Mesenchymal stem cell (in vitro differentiated cells and primary cell): ENCODE measurements at places on chromosomes 3 and 15.
A peak's percentile ranks its signal among the peaks of the same experiment; 100 is the strongest.

DNA sequence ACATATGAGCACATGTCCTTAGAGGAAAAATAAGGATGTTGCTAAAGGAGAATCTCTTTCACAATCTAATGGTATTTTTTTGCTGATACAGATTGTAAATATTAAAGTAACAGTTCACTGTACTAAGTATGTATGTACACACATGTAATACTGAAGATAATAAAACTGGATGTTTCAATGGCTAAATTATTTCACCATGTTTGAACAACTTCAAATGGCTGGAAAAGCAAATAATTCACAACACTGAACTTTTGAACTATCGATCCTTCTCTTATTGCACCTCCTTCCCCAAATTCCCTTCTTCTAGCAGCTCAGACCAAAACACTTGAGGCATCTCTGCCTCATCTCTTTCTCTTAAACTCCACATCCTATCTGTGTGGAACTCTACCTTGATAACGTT is 149.5 kb downstream of the EPHA3 start:
- H3K27me3 ChIP-seq, result no peaks in the 10 kb centered on the region
- no peak overlapping the region for H3K4me3 ChIP-seq
- DNase-seq, result no peak
- H3K36me3 ChIP-seq, result no peaks in the 10 kb centered on the region

DNA sequence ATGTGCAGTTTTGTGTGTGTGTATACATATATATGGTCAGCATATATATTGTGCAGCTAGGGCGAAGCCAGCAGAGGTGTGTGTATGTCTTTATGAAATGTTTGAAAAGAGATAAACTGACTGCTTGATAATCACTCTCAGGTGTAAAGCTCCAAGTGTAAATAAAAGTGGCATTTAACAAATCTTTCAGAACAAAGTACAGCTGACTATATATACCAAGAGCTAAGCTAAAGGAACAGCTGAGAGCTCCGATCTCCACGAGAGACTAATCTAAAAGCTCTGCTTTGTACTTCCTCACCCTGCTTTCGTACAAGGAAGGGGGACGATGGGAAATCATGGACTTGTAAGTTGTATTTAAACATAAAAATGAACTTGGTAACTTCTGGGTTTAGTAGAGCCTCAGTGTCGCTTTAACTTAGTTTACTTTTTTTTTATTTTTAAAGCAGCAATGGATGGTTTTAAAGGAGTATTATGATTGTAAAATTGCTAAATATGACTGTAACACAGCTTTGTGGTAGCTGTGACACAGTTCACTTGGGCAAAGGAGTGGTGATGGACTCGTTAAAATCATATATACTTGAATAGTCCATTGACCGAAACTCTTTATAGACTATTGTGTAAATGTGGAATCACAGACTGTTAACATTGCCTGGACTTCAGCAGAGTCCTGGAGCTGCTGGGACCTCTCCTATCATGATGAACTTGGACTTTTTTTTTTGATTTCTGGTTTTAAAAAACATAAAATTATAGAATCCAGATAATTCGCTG is 11.4 kb upstream of the ITPKA start:
- H3K4me3 ChIP-seq, result no peak overlapping the region
- DNase-seq, result no peak
- H3K36me3 ChIP-seq, result peaks cover 70% of the 10 kb centered on the region
- no peaks in the 10 kb centered on the region for H3K27me3 ChIP-seq
- peaks cover 7% of the 10 kb centered on the region for H3K4me1 ChIP-seq

- peak; percentile 60 for DNase-seq
- no peaks in the 10 kb centered on the region for H3K27me3 ChIP-seq
These were observed 14.3 kb downstream of the TPM1 start for GRCh38 chr15:63056829-63057228.

GRCh38 chr15:69542028-69542427 is 89.4 kb downstream of the RPLP1 start:
- H3K4me3 ChIP-seq, result no peak overlapping the region
- H3K27me3 ChIP-seq, result peaks cover 47% of the 10 kb centered on the region
- no peak for DNase-seq
- H3K27ac ChIP-seq, result no peak overlapping the region
- H3K4me1 ChIP-seq, result no peaks in the 10 kb centered on the region

GRCh38 chr3:67460841-67461510 is 193.4 kb downstream of the SUCLG2 start:
- no peaks in the 10 kb centered on the region for H3K27me3 ChIP-seq
- peaks cover 3% of the 10 kb centered on the region for H3K4me1 ChIP-seq
- no peak for DNase-seq

GRCh38 chr15:25385986-25386385 is 52.8 kb downstream of the UBE3A start:
- no peak overlapping the region for H3K27ac ChIP-seq
- no peak overlapping the region for H3K4me3 ChIP-seq
- DNase-seq, result no peak
- H3K36me3 ChIP-seq, result peaks cover 43% of the 10 kb centered on the region

DNA sequence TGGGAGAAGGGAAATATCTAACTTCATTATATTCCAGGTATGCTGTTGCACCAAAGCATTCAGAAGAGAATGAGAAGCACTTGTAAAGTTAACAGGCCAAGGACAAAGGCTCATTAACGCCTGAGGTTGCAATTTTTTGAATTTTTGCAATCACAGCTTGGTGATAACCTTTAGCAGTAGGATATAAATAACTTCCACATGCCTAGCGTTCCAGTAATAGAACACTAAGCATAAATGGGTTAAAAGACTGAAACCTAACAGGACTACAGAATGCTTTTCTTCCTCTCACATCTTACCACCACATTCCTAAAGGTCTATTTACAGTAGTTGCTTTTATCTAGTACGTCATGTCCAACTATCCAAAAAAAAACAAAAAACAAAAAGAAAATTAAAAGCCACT is 57.4 kb upstream of the IMPG2 start:
- H3K4me3 ChIP-seq, result no peak overlapping the region
- DNase-seq, result peak; percentile 47
- H3K27me3 ChIP-seq, result no peaks in the 10 kb centered on the region
- H3K27ac ChIP-seq, result peak overlapping the region; percentile 76
- no peaks in the 10 kb centered on the region for H3K36me3 ChIP-seq

DNA sequence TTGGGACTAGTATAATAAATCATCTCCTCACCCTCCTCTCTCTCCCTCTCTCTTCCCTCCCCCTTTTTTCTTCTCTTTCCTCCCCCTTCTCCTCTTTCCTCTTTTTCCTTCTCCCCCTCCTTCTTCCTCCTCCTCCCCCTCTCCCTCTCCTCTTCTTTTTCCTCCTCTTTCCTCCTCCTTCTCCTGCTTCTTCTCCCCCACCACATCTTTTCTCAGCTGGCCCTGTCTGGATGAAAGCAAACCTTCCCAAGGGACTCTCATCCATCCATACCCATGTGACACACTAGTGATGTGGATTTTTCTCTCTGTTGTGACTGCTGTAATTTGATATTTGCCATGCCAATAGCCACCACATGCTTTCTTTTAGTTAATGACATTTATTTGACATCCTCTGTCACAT is 127.2 kb downstream of the EBLN2 start:
- H3K4me1 ChIP-seq, result no peaks in the 10 kb centered on the region
- peaks cover 6% of the 10 kb centered on the region for H3K27me3 ChIP-seq
- no peak for DNase-seq
- no peak overlapping the region for H3K4me3 ChIP-seq
- no peak overlapping the region for H3K27ac ChIP-seq

DNA sequence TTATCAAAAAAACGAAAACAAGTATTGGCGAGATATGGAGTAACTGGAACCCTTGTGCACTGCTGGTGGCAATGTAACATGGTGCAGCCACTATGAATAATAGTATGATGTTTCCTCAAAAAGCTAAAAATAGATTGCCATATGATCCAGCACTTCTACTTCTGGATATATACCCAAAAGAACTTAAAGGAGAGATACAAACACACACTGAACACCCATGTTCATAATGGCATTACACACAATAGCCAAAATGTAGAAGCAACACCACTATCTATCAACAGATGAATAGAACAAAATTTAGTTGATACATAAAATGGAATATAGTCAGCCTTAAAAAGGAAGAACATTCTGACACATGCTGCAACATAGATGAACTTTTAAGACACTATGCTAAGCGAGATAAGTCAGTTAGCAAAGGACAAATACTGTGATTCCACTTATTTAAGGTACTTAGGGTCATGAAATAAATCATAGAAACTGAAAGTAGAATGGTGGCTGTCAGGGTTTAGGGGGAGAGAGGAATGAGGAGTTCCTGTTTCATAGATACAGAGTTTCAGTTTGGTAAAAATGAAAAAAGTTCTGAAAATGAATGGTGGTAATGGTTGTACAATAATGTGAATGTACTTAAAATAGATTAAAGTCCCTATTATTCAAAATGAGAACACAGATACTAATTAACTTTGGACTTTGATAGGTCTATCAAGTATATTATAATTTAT is 59.4 kb upstream of the IMPG2 start:
- DNase-seq, result no peak
- H3K4me1 ChIP-seq, result peaks cover 6% of the 10 kb centered on the region
- no peak overlapping the region for H3K4me3 ChIP-seq
- no peak overlapping the region for H3K27ac ChIP-seq

GRCh38 chr3:143736205-143736997 is 111.9 kb downstream of the SLC9A9 start:
- DNase-seq, result no peak
- H3K4me3 ChIP-seq, result no peak overlapping the region
- no peaks in the 10 kb centered on the region for H3K36me3 ChIP-seq
- no peaks in the 10 kb centered on the region for H3K4me1 ChIP-seq
- no peak overlapping the region for H3K27ac ChIP-seq

GRCh38 chr3:187975561-187976364 is 178.2 kb upstream of the LPP start:
- no peak for DNase-seq
- H3K27ac ChIP-seq, result no peak overlapping the region
- no peak overlapping the region for H3K4me3 ChIP-seq
- no peaks in the 10 kb centered on the region for H3K36me3 ChIP-seq
- H3K4me1 ChIP-seq, result peaks cover 6% of the 10 kb centered on the region

GRCh38 chr3:84175449-84175848 is 783.3 kb upstream of the CADM2 start:
- H3K4me3 ChIP-seq, result no peak overlapping the region
- H3K4me1 ChIP-seq, result no peaks in the 10 kb centered on the region
- H3K27ac ChIP-seq, result no peak overlapping the region

- peaks cover 10% of the 10 kb centered on the region for H3K4me1 ChIP-seq
- H3K27me3 ChIP-seq, result peaks cover 43% of the 10 kb centered on the region
- no peaks in the 10 kb centered on the region for H3K36me3 ChIP-seq
- DNase-seq, result peak; percentile 54
- no peak overlapping the region for H3K4me3 ChIP-seq
These were observed 17.3 kb downstream of the C3orf18 start for GRCh38 chr3:50550079-50550736.

DNA sequence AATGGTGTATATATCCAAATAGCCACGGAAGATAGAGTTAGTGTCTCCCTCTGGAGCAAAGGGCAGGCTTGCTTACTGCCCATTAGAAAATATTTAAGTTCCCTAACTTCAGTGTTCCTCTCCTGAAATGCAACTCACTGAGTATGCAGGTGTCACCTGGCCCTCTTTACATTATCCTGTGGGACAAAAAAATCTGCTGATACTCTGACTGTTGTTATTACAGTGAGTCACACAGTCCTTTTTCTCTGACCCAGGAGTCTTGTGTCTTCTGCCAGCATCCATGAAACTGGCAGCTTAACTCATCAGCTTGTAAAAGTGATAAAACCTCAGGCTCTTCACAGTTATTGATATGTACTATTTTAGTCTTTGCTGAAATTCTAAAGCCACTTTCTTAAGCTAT is 42.2 kb upstream of the RASGRF1 start:
- H3K27ac ChIP-seq, result no peak overlapping the region
- DNase-seq, result no peak
- H3K4me3 ChIP-seq, result no peak overlapping the region

- H3K4me3 ChIP-seq, result no peak overlapping the region
- H3K4me1 ChIP-seq, result peaks cover 1% of the 10 kb centered on the region
- DNase-seq, result no peak
- peaks cover 75% of the 10 kb centered on the region for H3K36me3 ChIP-seq
- no peak overlapping the region for H3K27ac ChIP-seq
These were observed 7.4 kb downstream of the RPL14 start for GRCh38 chr3:40464339-40465110.

DNA sequence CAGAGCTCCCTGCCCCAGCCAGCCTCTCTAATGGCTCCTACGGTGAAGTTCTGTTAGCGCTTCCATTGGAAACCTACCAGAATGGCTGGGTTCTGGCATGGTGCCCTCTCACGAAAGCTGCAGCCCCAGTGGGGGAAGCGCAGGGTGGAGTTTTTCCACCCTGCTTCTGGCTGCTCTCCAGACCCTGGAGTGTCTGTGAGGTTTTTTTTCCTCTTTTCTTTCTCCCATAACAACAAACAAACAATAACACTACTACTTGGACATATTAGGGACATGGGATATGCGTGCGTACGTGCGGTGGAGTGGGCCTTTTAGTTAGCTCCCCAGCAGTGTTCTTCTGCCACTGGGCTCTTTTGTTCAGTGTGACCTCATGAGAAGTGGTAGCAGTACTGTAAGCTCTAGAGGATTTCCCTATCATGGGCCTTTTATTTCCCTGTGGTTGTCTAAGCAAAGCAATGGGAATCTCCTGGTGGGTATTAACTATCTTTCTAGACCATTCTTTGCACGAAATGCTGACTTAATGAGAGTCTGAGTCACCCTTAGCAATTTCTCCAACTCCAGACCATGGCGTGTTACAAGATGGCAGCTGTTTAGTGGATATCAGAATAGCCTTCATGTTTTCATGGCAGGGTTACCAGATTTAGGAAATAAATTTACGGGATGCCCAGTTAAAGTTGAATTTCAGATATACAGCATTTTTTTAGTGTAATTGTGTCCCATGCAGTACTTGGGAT is 161.9 kb downstream of the FNDC3B start:
- peaks cover 4% of the 10 kb centered on the region for H3K4me1 ChIP-seq
- DNase-seq, result peak; percentile 98
- H3K27me3 ChIP-seq, result no peaks in the 10 kb centered on the region
- H3K4me3 ChIP-seq, result peak overlapping the region; percentile 63

DNA sequence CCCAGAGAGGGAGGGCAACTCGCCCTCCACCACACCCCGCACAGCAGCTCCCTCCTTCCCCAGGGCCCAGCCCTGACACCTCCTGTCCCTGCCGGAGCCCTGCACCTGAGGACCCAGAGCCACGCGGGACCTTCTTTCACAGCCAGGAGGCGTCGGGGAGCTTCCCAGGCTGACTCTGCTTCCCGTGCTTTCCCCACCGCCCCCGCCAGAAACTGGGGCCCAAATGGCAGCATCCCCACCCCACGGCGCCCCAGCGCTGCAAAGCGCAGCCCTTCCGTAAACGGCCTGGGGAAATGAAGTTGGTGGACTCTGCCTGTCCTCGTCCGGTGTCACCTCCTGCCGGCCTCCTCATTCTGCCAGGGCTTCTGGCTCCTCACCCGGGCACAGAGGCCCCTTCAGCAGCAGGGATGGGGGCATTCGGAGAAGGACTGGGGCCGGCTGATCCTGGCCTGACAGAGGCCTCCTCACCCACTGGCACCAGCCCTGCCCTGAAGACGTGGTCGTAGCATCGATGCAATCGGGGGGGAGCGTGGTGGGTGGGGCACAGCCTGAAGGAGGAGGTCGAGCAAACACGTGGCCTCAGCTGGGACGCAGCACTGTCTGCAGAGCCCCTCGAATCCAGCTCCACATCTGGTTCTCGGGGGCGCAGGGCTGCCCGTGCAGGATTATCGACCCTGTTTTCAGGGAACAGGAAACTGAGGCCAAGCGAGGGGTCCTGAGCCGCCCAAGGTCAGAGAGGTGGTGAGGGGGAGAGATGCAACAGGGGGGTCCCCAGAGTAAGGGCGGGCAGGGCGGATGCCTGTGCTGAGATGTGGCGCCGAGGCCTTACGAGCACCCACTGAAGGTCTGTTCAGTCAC is 235.4 kb downstream of the XXYLT1 start:
- no peak overlapping the region for H3K27ac ChIP-seq
- H3K4me1 ChIP-seq, result peaks cover 19% of the 10 kb centered on the region
- no peaks in the 10 kb centered on the region for H3K36me3 ChIP-seq
- no peak overlapping the region for H3K4me3 ChIP-seq
